ENCODE measurements at places on chromosomes 3 and 15.
A peak's percentile ranks its signal among the peaks of the same experiment; 100 is the strongest.

DNA sequence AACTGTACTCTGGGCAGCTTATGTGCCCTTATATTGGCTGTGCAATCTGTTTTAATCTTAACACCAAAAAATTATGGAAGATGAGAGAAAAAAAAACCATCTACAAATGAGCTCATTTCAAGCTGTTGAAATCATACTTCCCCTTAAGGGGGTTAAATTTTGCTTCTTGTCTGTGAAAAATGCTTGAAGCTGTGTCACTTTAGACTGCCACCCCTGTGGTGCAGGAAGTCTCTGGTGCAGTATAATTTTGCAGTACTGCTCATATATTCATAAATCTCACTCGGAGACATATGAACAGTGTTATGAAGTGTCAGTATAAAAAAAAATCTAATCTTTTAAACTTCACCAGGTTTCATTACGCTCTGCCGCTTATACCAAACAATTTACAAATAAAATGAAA, 30.4 kb upstream of the FEZF2 start:
- no peak for DNase-seq

- DNase-seq = no peak
These were observed 705.9 kb downstream of the PDCD6IP start for GRCh38 chr3:34504366-34504765.

- DNase-seq = no peak
These were observed 26.2 kb upstream of the ATP13A3 start for GRCh38 chr3:194512895-194513601.

DNA sequence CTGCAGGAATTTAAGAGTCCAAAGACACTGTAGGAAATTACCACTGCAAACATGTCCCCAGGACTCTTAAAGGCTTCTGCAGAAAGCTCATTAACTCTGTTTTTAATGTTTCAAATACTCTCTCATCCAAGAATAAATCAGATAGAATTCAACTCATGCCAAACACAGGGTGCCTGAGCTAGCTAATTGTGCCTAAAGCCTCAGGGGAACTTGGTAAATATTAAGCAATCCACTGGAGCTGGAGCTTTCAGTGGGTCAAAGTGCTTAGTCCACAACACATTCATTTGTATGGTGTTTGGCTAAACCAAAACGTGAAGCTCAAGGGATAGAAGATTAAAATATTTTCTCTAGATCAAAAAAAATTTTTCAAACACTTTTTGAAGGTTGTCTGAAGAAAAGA, 131.4 kb downstream of the THRB start:
- DNase-seq = no peak

- no peak for DNase-seq
These were observed 369.5 kb downstream of the FOXP1 start for GRCh38 chr3:71214016-71214415.

GRCh38 chr3:149969110-149969939, 1.4 kb downstream of the PFN2 start:
- no peak for DNase-seq

GRCh38 chr3:82087958-82088357, 326.5 kb upstream of the GBE1 start:
- DNase-seq = no peak

DNA sequence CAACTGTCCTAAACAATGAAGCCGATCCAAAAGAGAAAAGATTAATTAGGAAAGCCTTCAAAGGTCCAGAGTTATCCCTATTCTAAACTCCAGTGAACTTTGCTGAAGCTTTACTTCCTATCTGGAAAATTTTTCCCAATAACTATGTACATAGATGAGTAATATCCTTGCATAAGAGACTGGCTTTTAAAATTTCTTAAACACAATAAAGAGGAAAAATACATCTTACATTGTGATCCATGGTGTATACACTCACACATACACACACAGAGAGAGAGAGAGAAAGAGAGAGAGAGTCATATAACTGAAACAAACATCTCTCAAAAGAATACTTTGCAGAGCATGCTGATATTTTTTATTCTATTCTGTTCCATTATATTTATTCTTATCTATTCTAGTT, 20.0 kb downstream of the SPTSSB start:
- DNase-seq = no peak

DNA sequence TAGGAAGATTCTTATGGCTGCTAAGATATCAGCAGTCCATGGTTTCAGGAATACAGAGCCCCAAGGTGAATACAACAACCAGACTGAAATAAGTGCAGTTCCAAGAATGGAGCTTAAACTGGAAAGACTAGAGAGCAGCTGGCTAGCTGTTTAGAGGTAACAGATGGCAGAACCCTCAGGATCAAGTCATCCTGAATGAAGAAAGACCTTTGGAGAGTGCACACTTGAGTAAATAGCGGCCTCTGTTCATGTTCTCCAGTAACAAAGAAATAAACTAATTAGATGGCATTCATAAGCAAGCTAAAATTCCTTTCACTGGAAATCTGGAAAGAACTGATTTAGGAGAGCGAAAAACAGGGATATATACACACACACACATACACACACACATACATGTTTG, 968.4 kb downstream of the FHIT start:
- no peak for DNase-seq

DNA sequence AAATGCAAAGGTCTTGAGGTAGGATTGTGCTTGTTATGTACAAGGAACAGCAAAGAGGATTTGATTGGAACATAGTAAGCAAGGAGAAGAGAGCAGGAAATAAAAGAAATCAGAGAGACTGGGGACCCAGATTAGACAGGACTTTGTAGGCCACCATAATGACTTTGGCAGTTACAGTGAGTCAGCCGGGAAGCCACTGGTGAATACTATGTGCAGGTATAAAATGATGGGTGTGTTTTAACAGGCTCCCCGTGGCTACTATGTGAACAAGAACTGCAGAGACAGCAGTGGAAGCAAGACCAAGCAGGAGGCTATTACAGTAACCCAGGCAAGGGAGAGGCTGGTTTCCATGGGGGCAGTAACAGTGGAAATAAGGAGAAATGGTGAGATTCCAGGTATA, 55.2 kb downstream of the NPTN start:
- DNase-seq = no peak

- DNase-seq = no peak
These were observed 382.9 kb downstream of the GABRG3 start for GRCh38 chr15:27353856-27354255.

DNA sequence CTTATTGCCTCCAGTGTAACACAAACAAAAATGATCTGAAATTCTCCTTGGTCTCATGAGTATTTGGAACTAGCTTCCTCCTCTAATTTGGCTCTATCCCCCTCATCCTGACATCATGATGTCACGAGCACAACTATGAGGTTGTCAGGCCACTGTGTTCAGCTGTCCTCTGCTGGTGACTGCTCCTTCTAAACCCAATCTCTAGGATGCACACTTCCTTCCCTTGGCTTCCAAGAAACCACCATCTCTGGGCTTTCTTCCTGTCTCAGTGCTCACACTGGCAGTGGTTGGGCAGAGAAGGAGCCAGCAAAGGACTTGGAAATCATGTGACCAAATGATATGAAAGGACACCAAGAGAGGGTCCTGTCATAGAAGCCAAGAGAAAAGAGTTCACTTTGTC, 30.7 kb upstream of the EIF1B start:
- no peak for DNase-seq

- no peak for DNase-seq
These were observed 55.7 kb downstream of the B3GNT5 start for GRCh38 chr3:183308751-183309150.

DNA sequence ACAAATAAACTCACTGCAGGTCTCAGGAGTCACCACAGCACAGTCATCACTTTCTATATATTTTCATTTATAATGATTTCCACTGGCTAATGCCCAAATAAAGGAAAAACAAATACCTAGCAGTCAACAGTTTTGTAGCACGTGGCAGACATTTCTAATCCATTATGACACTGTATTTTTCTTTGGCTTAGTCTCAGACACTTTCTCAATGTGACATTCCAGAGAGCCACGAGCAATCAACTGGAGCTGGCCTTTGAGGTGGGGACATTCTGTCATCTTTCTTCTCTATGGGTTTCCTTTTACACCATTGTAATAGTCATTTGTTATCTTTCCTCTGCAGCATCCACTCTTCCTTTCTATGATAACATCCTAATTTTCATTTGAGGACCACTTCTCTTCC, 119.7 kb downstream of the WNT5A start:
- DNase-seq = no peak

DNA sequence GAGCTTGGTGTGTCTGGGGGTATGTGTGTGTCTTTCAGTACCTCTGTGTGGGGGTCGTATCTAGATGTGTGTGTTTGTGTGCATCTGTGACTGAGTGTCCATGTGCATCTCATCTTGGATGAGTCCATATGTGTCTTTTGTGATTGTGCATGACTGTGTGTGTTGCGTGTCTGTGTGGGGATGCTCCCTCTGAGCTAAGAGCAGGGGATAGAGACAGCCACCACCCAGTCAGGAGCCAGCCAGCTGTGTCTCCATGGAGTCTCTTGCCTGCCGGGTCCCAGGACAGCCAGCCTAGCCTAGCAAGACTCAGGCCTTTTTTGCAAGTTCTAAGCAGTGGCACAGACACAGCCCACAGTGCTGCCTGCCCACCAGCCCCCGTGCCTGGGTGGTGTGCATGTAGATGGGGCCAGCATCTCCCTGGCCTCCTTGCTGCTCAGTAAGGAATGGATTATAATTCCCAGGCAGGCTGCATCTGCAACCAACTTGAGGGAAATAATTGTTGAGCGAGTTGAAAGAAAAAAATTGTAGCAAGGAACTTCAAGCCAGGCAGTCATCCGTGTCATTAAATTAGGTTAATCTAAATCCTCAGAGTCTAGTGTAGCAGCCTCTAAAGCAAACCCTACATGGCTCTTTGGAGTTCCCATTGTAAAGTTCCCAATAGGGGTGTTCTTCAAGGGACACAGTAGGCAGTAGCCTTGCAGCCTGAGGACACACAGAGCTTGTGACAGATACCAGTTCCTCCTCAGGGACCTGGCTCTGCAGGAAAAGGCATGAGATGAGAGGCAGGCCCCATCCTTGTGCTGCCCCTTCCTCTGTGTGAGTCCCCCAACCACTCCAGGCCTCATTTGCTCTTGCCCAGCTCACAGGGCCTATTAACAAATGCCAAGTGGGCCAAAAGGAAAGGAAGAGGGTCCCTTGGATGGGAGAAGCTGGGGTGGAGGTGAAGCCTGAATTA, 35.9 kb upstream of the MRPS22 start:
- DNase-seq = no peak

DNA sequence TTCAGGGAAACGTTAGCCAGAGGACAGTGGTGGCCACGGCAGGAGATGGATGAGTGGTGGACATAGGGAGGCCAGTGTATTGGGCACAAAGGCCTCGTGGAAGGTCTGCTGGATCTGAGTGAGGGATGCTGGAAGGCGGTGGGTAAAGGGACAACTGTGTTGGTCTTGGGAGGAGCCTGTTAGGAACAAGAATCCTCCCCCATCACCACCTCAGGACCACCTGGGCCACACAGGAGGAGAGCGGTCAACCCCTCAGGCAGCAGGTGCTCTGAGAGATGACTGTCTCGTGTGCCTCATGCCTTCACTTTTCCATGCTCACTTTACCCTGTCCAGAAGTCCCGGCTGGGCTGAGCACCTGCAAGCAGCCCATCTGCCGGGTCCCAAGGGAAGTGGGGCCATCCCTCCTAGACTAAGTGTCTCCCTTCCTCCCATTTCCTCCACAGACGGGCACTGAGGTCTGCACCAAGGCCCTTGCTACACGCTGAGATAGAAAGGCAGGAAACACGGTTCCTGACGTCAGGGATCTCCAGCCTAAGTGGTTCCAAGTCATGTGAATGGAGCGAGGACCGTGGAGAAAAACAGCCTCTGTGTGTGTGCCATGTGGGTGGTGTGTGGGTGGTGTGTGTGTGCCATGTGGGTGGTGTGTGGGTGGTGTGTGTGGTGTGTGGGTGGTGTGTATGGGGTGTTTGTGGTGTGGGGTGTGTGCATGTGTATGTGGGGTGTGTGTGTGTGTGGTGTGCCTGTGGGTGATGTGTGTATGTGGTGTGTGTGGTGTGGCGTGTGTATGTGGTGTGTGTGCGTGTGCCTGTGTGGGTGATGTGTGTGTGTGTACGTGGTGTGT, 47.8 kb upstream of the CTSH start:
- DNase-seq = no peak

DNA sequence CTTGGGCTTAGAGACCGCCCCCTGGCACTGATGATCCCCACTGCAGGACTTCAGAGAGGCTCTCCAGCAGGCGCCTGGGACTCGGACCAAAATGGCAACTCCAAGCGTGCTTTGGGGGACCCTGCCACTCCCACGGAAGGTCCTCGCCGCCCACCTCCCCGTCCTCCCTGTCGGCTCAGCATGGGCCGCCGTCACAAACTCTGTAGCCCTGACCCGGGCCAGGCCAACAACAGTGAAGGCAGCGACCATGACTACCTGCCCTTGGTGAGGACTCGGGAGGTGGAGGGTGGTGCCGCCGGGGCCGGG, 7.7 kb downstream of the ALG3 start:
- no peak for DNase-seq

- DNase-seq = no peak
These were observed 26.4 kb downstream of the CBLB start for GRCh38 chr3:105842449-105842848.

GRCh38 chr15:52424856-52425431, 103.7 kb downstream of the MYO5A start:
- no peak for DNase-seq

- no peak for DNase-seq
These were observed 242.9 kb downstream of the FHIT start for GRCh38 chr3:61008153-61008997.

DNA sequence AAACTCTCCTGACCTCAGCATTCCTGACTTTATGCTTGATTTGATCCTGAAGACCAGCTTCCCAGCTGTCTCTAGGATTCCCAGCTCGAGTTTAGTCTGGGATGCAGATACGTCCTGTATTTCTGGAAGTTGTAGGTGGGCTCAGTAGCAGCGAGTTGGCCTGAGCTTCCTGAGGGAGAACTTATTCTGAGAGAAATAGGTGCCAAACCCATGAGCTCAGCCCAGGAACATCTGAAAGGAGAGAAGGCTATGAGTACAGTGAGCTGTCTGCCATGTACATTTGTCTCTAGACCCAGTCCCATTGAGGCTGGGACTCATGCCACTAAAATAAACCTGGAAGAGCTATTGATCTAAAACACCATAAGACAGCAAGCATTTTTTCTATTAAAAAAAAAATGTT, 36.6 kb upstream of the SLC9A9 start:
- DNase-seq = no peak

GRCh38 chr15:72011302-72011942, 106.5 kb downstream of the MYO9A start:
- no peak for DNase-seq

GRCh38 chr3:186825872-186826409, 16.6 kb upstream of the ADIPOQ start:
- DNase-seq = peak; percentile 69

GRCh38 chr15:50028326-50028725, 90.7 kb downstream of the ATP8B4 start:
- DNase-seq = no peak

GRCh38 chr3:52028572-52028971, 27.8 kb downstream of the DUSP7 start:
- DNase-seq = no peak

GRCh38 chr3:151265866-151266265, 12.5 kb downstream of the P2RY14 start:
- DNase-seq = no peak

GRCh38 chr15:47975427-47975826, 145.4 kb upstream of the SLC24A5 start:
- no peak for DNase-seq

GRCh38 chr3:142447852-142448823, at the start of gene XRN1:
Gene XRN1, minus strand, starts transcription at chr3:142448037. Its CDS starts 93 bp downstream, at chr3:142447944.
- peak; percentile 98 for DNase-seq

- no peak for DNase-seq
These were observed 39.8 kb upstream of the CRTC3 start for GRCh38 chr15:90489944-90490343.
